ENCODE measurements at places on chromosomes 3 and 15.

DNA sequence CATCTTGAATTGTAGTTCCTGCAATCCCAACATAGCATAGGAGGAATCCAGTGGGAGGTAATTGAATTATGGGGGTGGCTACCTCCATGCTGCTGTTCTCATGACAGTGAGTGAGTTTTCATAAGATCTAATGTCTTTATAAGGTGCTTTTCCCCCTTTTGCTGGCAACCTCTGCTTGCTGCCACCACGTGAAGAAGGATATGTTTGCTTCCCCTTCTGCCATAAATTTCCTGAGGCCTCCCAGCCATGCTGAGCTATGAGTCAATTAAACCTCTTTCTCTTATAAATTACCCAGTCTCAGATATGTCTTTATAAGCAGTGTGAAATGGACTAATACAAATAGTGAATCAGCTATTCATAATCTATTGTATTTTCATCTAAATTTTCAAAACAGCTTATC is 537.3 kb downstream of the EPHA3 start:
- DNase-seq = no peak

DNA sequence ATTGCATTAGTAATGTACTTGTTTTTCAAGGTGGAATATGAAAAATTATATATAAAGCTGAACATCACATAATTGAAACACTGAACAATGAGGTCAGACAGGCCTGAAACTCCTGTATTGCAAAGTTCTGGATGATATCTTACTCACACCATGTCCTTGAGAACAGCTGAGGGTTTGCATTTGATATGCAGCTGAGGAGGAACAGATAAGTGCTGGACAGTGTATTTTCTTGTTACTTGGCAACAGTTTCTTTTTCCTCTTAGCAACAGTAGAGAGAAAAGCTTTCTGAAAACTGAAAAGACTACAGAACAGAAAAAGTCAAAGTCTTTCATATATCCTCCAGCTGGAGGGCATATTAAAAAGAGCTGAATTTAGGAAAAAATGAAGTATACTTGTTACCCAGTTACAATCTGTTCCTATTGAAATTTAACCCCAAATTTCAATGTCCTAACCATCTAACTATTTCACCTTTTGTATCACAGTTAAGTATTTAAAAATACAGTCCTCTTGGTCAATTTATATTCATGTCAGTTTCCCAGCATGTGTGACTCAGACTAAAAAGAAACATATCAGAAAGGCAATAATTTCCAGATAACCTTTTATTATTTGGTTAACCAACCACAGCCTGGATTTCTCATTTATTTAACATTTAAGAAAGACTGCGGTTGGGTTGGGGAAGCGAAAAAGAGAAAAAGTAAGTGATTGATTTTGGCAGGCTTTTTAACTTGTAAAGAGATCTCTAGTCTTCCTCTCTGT is 733.0 kb upstream of the DPPA4 start:
- DNase-seq = no peak

- no peak for DNase-seq
These were observed 31.7 kb downstream of the HMCES start for GRCh38 chr3:129310111-129311011.

DNA sequence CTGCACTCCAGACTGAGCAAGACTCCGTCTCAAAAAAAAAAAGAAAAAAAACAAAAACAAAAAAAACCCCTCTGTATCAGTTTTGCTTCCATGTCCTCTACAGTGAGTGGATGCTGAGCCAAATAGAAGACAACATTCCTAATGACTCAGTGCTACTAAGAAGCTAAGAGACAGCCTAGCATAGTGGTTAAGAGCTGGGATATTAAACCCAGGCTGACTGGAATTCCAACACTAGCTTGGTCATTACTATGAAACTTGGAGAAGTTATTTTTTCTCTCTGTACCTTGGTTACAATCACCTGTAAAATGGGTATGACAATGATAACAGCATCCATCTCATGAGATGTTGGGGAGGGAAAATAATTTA is 60.9 kb upstream of the PYGO1 start:
- peak; percentile 25 for DNase-seq

- DNase-seq = no peak
These were observed 18.6 kb downstream of the PIK3R4 start for GRCh38 chr3:130728037-130728436.
